HCEC 1CT (cell line): ENCODE measurements at places on chromosomes 1 and 21.

DNA sequence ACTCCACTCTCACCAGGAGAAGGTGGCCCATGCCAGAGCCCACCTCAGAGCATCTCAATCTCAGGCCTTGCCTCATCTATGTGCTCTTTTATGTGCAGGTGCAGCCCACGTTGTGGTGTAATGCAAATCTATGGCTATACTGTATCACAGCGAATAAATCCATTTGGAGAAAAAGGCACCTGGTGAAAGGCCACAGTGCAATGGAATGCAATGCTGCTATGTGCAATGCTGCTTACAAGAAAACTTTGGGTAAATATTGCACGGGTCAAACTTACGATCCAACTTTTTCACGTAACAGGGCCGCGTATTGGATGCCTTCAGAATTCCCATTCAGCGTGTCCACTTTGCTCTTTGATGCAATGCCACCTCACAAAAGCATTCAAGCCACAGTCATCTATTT is 13.5 kb downstream of the ZBTB18 start:
- DNase-seq = no peak

DNA sequence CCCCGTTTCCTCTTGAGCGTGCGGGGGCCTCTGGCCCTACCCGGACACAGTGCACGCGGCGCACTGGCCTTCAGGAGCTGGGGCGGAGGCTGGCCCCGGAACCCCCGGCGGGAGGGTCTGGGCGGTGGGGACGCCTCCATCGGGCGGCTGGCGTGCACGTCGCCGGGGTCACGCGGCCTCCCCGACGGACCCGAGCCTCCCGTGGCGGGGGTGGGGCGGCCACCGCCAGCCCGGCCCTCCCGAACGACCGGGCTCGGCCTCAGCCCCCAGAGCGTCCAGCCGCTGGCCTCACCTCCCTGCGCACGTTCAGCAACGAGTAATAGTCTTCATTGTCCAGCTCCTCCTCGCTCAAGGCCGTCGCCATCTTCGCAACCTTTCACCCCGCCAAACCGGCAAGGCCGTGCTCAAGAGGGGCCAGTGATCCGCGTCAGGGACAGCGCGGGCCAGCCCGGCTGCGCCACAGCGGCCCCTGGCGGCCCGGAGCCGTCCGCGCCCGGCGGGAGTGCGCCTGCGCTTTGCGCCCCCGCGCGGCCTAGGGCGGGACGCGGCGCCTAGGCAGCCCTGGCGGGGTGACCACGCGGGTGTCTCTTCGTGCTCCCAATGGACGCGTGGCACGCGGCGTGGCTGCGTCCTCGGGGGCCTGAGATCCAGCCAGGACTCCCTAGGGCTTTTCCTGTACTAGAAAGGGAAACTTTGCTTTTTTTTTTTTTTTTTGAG is at the start of gene DNAJC11:
DNAJC11 (minus strand) TSS at position 380 of the 717 bp plus-strand sequence; CDS start at position 364, 16 bp downstream.
- peak; percentile 87 for DNase-seq

GRCh38 chr21:45309069-45309986 is 21.6 kb upstream of the POFUT2 start:
- DNase-seq = peak; percentile 48

DNA sequence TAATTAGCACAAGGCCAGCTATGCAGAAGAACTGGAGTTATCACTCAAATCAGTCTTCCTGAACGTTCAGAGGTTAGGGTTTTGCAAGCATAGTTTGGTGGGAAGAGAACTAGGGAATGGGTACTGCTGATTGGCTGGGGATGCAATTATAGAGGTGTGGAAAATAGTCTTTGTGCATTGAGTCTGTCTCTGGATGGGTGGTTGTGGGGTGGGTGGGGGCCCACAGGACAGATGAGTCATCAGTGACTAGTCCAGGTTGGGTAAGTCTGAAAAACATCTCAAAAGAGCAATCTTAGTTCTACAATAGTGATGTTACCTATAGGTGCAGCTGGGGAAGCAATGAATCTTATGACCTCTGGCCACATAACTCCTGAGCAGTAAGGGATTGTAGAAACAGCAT is 89.7 kb upstream of the HMCN1 start:
- no peak for DNase-seq

- peak; percentile 5 for DNase-seq
These were observed 626 bp upstream of the HLCS start for GRCh38 chr21:36966821-36967768.

DNA sequence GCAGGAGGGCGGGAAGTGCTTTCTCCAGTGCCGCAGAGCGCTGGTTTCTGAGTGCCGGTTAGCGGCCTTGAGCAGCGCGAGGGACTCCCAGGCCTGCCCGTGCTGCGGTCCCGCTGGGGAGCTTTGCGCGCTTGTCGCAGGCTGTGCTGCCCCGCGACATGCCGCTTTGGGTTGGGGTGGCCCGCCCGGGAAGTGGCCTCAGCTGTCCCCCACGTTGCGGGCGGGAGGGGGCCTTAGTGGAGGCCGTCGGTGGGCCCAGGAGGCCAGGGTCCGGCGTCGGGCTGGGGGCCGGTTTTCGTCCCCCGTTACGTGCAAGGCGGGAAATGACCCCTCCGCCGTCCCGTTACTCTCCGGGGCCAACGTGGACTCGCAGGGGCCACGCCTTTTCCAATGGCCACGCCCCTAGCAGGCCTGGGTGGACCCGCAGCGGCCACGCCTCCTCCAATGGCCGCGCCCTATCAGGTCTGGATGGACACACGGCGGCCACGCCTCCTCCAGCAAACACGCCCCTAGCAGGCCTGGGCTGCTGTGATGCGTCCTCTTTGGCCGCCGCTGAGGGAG is 977 bp upstream of the C1orf174 start:
- DNase-seq = peak; percentile 93

DNA sequence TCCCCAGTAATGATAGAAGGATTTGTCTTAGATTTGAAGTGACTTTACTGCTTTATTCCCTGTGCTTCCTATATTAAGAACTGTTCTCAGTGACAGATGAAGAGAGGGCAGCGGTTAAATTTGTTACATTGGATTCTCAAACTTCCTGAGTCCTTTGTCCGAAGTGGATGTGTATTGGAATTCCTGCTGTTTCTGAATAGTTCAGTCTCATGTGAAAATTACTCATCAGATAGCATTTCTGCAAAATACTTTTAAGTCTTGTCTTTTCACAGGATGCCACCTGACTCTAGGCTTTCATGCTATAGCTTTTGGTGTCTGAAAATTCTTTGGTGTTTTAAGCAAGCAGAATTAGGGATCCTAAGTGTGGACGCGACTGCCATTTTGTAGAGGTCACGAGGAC is 83.6 kb downstream of the PRDM2 start:
- no peak for DNase-seq

DNA sequence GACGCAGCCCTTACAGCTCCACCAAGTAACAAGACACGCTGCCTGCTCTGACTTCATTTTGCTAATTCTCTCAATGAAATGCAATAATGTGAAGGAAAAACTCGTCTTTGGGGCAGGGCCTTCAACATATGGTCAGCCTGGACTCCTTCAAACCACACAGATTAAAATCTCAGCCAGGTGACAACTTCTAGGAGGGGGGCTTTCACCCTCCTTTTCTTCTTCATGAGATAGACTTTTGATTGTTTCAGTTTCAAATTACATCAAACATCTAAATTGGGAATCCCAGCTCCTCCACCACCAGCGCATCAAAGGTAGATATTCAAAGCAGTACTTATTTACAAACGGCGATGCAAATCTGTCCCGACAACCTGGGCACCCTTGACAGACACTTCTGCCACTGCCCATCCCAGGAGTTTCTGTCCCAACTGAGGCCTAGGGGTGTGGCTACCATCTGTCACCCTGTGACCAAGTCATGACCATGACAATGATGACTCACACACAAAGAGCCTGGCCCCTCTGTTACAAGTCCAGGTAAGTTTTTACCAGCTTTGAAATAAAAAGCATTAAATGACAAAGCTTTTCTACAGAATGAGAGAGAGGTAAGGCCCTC is 29.7 kb downstream of the SSBP3 start:
- DNase-seq = no peak
